ENCODE measurements at places on chromosomes 16 and 17. TPM values are rescaled to one million over a fixed set of nuclear protein-coding genes. Genes with fewer than 3 reads are reported as not detected.

- no peak for DNase-seq
- H3K36me3 ChIP-seq: peaks cover 72% of the 10 kb centered on the region
- no peaks in the 10 kb centered on the region for H3K4me1 ChIP-seq
Observed at GRCh38 chr16:89890200-89890599, 16.8 kb downstream of the TCF25 start.

GRCh38 chr16:64478252-64478906, 643.5 kb downstream of the CDH11 start:
- no peaks in the 10 kb centered on the region for H3K27me3 ChIP-seq
- DNase-seq: no peak
- no peaks in the 10 kb centered on the region for H3K36me3 ChIP-seq
- no peak overlapping the region for H3K4me3 ChIP-seq
- H3K4me1 ChIP-seq: no peaks in the 10 kb centered on the region
- H3K27ac ChIP-seq: no peak overlapping the region

DNA sequence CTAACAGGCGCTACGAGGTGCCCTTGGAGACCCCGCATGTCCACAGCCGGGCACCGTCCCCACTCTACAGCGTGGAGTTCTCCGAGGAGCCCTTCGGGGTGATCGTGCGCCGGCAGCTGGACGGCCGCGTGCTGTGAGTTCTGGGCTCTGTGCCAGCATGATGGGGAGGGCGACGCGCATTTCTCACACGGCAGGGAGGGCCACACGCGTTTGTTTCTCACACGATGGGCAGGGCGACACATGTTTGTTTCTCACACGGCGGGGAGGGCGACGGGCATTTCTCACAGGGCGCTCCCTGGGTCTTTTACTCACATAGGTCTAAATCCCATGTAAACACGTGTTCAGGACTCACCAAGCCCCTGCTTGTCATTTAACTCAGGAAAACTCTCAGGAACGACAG, 4.4 kb downstream of the GAA start:
- H3K27me3 ChIP-seq: no peaks in the 10 kb centered on the region
- H3K4me1 ChIP-seq: peaks cover 11% of the 10 kb centered on the region
- H3K4me3 ChIP-seq: no peak overlapping the region
- no peak for DNase-seq
- H3K36me3 ChIP-seq: no peaks in the 10 kb centered on the region

DNA sequence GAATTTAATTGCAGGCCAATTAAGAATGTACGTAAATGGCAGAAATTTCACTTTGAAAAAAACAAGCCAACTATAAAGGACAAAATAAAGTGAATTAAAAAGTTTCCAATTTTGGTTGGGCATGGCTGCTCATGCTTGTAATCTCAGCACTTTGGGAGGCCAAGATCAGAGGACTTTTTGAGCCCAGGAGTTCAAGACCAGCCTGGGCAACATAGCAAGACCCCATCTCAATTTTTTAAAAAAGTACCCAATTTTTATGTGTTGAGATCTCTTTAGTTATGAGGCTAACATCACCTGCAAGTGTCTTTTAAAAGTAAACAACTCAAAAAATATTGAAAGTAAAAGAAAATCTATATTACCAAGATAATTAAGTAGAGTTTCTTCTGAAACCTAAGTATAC, 25.9 kb downstream of the GNA13 start:
- no peak for DNase-seq
- no peaks in the 10 kb centered on the region for H3K36me3 ChIP-seq
- H3K27ac ChIP-seq: peak overlapping the region; percentile 73
- peaks cover 56% of the 10 kb centered on the region for H3K4me1 ChIP-seq
- no peaks in the 10 kb centered on the region for H3K27me3 ChIP-seq

- DNase-seq: no peak
- H3K36me3 ChIP-seq: peaks cover 3% of the 10 kb centered on the region
- peaks cover 1% of the 10 kb centered on the region for H3K27me3 ChIP-seq
Observed at GRCh38 chr17:63354256-63354655, 91.8 kb downstream of the CYB561 start.

GRCh38 chr16:82400046-82400445, 226.7 kb upstream of the CDH13 start:
- no peak overlapping the region for H3K27ac ChIP-seq
- no peaks in the 10 kb centered on the region for H3K4me1 ChIP-seq
- H3K36me3 ChIP-seq: no peaks in the 10 kb centered on the region
- no peak overlapping the region for H3K4me3 ChIP-seq
- no peak for DNase-seq
- H3K27me3 ChIP-seq: peaks cover 2% of the 10 kb centered on the region

DNA sequence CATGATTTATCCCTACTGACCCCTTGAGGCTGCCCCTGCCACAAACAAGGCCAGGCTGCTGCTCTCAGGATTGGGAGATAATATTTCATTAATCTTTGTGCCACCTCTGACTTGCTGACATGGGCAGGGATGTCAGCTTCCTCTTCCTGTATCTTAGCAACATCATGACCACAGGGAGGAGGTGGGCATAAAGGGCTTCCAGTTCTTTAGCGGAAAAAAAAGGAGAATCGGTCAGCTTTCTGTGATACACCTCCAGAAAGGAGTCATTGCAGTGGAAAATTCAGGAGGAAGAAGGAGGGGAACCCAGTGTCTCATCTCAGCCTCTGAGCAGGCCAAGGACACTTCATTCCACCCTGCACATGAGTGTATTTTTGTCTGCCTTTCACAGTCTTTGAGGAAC, 206.8 kb upstream of the SDK2 start:
- H3K36me3 ChIP-seq: no peaks in the 10 kb centered on the region
- no peak for DNase-seq
- no peak overlapping the region for H3K4me3 ChIP-seq
- H3K27ac ChIP-seq: no peak overlapping the region

- H3K27ac ChIP-seq: no peak overlapping the region
- no peaks in the 10 kb centered on the region for H3K36me3 ChIP-seq
- H3K4me1 ChIP-seq: peaks cover 6% of the 10 kb centered on the region
- DNase-seq: no peak
- no peak overlapping the region for H3K4me3 ChIP-seq
Observed at GRCh38 chr17:49910094-49910857, 58.7 kb upstream of the DLX4 start.

DNA sequence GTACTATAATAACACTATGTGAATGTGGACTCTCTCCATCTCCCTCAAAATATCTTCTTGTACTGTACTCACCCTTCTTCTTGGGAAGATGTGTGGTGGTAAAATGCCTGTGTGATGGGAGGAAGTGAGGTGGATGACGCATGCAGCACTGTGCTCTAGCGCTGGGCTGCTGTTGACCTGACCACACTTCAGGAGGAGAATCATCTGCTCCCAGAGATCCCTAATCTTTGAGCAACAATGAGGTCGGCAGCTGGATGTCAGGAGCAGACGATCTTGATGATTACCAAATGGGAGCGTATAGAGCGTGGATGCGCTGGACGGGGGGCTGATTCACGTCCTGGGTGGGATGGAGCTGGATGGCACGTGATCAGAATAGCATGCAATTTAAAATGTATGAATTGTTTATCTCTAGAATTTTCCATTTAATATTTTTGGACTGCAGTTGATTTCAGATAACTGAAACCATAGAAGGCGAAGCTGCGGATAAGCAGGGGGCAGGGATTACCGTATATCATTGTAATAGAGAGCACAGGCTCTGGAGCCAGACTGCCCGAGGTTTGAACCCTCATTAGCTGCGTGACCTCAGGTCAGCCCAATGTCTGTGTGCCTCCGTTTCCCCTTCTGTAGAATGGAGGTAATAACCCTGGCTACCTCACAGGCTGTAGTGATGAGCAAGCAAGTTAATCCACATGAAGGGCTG, 23.7 kb upstream of the CYLD start:
- H3K27ac ChIP-seq: no peak overlapping the region
- peaks cover 4% of the 10 kb centered on the region for H3K36me3 ChIP-seq
- H3K4me3 ChIP-seq: no peak overlapping the region
- peaks cover 7% of the 10 kb centered on the region for H3K4me1 ChIP-seq
- DNase-seq: no peak

DNA sequence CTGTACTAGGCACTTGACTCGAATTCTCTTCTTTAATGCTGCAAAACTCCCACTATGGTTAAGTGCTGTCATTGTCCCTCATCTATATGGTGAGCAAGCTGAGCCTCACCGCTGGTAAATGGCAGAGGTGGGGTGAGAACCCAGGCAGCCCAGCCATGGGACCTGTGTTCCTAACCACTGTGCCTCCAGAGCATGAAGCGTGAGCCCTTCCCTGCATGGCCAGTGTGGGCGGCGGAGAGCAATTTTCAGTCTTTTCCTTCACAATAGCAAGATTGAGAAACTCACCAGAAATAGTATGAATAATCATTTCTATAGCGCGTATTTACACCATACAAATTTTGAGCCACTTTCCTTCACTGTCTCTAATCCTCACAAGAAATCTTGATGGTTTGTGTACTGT, 9.2 kb downstream of the BFAR start:
- no peaks in the 10 kb centered on the region for H3K4me1 ChIP-seq
- no peak overlapping the region for H3K27ac ChIP-seq
- H3K36me3 ChIP-seq: peaks cover 48% of the 10 kb centered on the region
- DNase-seq: no peak
- H3K4me3 ChIP-seq: no peak overlapping the region
- H3K27me3 ChIP-seq: no peaks in the 10 kb centered on the region

- no peak overlapping the region for H3K27ac ChIP-seq
- peak; percentile 62 for DNase-seq
Observed at GRCh38 chr17:43338886-43339516, 59.8 kb upstream of the ARL4D start.

- H3K4me3 ChIP-seq: no peak overlapping the region
- H3K36me3 ChIP-seq: no peaks in the 10 kb centered on the region
- H3K4me1 ChIP-seq: no peaks in the 10 kb centered on the region
- no peak overlapping the region for H3K27ac ChIP-seq
- no peak for DNase-seq
Observed at GRCh38 chr17:50640686-50641351, 6.1 kb downstream of the ABCC3 start.

DNA sequence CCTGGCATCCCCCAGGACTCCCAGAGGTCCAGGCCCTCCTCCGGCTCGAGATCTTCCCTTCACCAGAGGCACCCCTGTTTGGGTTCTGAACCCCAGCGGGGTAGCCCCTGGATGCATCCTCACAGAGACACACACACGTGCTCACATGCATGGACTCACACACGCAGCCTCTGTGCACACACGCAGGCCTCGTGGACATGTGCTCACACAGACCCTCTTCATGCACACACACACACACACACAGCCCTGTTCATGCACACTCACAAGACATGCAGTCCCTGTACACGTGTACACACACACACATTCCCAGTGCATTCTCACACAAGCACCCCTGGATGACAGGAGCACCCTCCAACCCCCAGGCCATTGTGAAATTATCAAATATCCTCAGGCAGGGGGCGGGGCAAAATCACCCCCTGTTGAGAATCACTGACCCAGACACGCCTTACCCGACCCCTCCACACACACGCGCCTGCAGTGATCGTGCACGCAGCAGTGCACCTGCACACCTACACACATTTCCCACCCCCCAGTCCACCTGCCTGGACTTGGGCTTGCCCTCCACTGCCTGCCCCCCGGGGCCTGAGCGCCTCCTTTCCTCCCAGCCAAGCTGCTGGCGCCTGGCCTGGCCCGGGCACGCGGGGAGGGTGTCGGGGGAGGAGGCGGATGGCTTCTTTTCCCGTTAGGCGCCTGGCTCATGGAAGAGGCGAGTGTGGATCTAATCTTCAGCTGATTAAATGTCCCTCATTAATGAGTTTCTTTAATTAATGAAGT, 62.6 kb downstream of the ENGASE start:
- H3K4me3 ChIP-seq: no peak overlapping the region
- no peak for DNase-seq
- H3K27me3 ChIP-seq: no peaks in the 10 kb centered on the region

DNA sequence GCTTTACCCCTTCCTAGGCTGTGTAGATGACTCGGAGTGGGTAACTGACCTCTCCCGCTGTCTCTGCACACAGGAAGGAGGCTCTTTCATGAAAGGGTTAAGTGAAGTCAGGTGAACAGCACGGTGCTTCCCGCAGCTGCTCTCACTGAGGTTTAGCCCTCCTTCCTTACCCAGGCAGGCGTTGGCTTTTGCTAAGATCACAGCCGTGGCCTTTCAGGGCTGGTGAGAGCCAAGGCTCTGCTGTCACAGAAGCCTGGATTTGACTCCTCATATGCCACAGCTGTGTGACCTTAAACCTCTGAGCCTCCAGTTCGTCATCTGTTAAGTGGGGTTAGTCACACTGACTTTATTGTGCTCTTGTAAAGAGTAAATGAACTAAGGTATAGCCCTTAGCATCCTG, 90.9 kb upstream of the PLCG2 start:
- DNase-seq: no peak
- H3K36me3 ChIP-seq: peaks cover 13% of the 10 kb centered on the region
- H3K27me3 ChIP-seq: no peaks in the 10 kb centered on the region
- no peaks in the 10 kb centered on the region for H3K4me1 ChIP-seq
- H3K4me3 ChIP-seq: no peak overlapping the region

- no peaks in the 10 kb centered on the region for H3K27me3 ChIP-seq
- peaks cover 29% of the 10 kb centered on the region for H3K4me1 ChIP-seq
- no peak for DNase-seq
Observed at GRCh38 chr16:58026705-58027160, 1.2 kb downstream of the MMP15 start.

DNA sequence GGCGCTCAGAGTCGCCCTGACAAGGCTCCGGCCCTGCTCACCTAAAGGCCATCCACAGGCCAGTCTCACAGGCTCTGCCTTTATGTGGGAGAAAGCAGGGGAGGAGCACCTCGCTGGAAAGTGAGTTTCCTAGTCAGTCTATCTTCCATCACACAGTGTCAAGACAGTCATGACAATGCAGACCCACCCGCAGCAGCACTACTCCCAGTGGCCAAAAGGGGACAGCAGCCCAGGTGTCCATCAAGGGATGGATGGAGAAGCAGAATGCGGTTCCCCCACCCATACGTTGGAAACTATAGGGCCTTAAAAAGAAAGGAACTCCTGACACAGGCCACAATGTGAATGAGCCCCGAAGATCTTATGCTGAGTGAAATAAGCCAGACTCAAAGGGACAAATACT, 226.8 kb downstream of the ENGASE start:
- H3K4me3 ChIP-seq: no peak overlapping the region
- no peaks in the 10 kb centered on the region for H3K36me3 ChIP-seq
- H3K4me1 ChIP-seq: no peaks in the 10 kb centered on the region
- no peak overlapping the region for H3K27ac ChIP-seq
- no peak for DNase-seq

- no peaks in the 10 kb centered on the region for H3K36me3 ChIP-seq
- no peak for DNase-seq
- H3K4me3 ChIP-seq: no peak overlapping the region
- H3K4me1 ChIP-seq: no peaks in the 10 kb centered on the region
- no peaks in the 10 kb centered on the region for H3K27me3 ChIP-seq
- H3K27ac ChIP-seq: no peak overlapping the region
Observed at GRCh38 chr16:47063011-47063724, 80.6 kb downstream of the NETO2 start.

GRCh38 chr17:75400326-75400939, 5.0 kb downstream of the GRB2 start:
- peaks cover 64% of the 10 kb centered on the region for H3K4me1 ChIP-seq
- no peaks in the 10 kb centered on the region for H3K27me3 ChIP-seq
- peak overlapping the region; percentile 10 for H3K4me3 ChIP-seq
- no peaks in the 10 kb centered on the region for H3K36me3 ChIP-seq

GRCh38 chr17:79836510-79836971, 2.7 kb downstream of the CBX4 start:
- peaks cover 14% of the 10 kb centered on the region for H3K36me3 ChIP-seq
- H3K4me3 ChIP-seq: no peak overlapping the region
- no peaks in the 10 kb centered on the region for H3K27me3 ChIP-seq
- no peak for DNase-seq

GRCh38 chr16:88713568-88714419, 7.5 kb downstream of the CTU2 start:
- H3K36me3 ChIP-seq: peaks cover 45% of the 10 kb centered on the region
- no peak overlapping the region for H3K27ac ChIP-seq

COL1A1 gene
- 26.2 TPM for total RNA-seq

KARS1 gene
- 130 TPM for total RNA-seq

SLFN14 gene
- 0.57 TPM for total RNA-seq

WNK4 gene
- not detected for total RNA-seq

NPIPB6 gene
- total RNA-seq: 3.0 TPM

TEN1 gene
- 17.3 TPM for total RNA-seq

All from CD4-positive, CD25-positive, alpha-beta regulatory T cell (primary cell).